ENCODE measurements at places on chromosomes 3 and 15. TPM values are rescaled to one million over a fixed set of nuclear protein-coding genes. Genes with fewer than 3 reads are reported as not detected.

DNA sequence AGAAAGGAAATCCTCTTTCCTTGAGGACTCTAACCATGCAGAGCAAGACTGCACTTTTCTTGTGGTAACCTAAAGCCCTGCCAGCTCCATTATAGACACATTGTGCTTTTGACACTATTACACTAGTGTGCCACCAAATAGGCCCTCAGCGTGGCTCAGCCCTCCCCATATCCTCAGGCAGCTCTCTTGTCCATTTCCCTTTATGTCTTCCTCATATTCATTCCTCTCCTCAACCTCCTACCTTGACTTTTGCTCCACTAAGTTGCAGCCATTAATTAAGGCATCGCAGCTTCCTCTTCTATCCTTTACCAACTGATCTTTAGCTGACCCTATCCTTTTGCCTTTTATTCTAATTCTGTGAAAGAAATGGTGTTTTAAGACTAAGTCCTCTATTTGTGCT lies 3.7 kb downstream of the ATG7 start:
- DNase-seq = no peak

DNA sequence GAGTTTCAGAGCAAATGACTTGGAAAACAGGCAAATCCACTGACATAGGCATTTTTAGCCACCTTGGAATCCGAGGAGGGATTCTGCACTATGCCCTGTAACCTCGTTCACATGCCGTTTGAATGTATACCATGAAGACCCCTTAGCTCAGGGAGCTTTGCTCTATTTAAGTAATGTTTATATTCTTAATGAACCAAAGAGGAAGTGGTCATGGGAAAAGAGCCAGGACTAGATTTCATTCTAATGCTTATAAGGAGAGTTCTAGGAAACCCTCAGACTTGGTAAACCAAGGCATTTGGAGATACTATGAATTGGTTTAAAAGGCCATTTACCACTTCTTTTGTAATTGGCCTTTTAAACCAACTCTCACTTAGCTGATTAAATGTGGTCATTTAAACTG lies 178.9 kb downstream of the IGF1R start:
- no peak for DNase-seq

GRCh38 chr15:49155834-49156627 lies 632 bp upstream of the COPS2 start:
- peak; percentile 36 for DNase-seq

- no peak for DNase-seq
Measured at GRCh38 chr3:187186375-187186774, 10.9 kb upstream of the RTP1 start.

- peak; percentile 30 for DNase-seq
Measured at GRCh38 chr15:69414701-69415167, 585 bp downstream of the KIF23 start.

GRCh38 chr15:90624278-90624981 lies 92.7 kb upstream of the BLM start:
- no peak for DNase-seq

The PLA2G4E gene
- not detected for total RNA-seq

GRCh38 chr3:107525644-107526305 lies 3.0 kb downstream of the BBX start:
- peak; percentile 22 for DNase-seq

The GOLGA8T gene
- 3.0 TPM for total RNA-seq

DNA sequence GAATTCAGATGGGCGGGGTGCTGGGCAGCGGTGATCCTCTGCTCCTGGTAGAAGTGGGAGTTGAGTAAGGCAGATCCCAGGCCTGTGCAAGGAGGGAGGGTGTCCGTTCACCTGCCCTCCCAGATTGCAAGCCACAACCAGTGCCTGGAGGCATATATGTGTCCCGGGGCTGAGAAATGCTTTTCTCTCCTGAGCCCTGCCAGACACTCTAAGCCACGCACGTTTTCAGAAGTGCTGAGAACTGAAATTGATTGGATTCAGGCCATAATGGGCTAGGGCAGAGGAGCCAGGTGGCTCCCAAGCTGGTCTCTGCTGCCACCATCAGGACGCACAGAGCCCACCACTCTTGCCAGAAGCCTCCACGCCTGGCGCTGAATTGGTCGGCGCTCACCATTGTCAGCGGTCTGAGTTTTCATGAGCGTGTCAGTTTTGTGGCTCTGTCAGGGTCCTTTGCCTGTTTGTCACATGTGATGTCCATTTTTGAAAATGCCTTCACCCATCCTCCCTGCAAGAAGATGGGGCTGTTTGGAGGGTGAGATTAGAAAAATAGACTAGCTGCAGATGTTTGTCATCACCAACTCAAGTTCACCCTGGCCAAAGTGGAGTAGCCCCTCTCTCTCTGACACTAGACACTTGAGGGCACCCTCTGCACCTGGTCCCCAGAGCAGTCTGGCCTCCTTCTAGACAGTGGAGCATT lies 15.4 kb upstream of the BFSP2 start:
- DNase-seq = no peak

The STRIT1 gene
- not detected for total RNA-seq

- no peak for DNase-seq
Measured at GRCh38 chr15:69557020-69557706, 104.5 kb downstream of the RPLP1 start.

GRCh38 chr3:182717216-182717615 lies 76.1 kb upstream of the ATP11B start:
- no peak for DNase-seq

DNA sequence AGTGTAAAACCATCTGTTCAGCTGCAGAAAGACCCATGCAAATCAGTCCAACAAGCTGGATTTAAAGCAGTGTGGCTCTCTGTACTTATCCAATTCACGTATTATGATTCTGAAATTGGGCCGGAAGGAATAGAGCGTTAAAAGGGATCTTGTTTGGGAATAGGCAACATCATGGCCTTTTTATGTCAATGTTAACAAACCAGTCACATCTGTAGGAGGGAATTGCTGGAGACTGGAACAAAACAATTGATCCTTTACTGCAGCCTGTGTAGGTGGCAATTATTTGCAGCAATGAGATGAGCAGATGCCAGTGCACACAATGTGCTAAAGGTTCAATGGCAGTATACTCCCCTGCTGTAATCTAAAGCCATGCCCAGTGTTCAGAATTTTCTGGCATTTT lies 887.4 kb upstream of the ROBO1 start:
- no peak for DNase-seq

DNA sequence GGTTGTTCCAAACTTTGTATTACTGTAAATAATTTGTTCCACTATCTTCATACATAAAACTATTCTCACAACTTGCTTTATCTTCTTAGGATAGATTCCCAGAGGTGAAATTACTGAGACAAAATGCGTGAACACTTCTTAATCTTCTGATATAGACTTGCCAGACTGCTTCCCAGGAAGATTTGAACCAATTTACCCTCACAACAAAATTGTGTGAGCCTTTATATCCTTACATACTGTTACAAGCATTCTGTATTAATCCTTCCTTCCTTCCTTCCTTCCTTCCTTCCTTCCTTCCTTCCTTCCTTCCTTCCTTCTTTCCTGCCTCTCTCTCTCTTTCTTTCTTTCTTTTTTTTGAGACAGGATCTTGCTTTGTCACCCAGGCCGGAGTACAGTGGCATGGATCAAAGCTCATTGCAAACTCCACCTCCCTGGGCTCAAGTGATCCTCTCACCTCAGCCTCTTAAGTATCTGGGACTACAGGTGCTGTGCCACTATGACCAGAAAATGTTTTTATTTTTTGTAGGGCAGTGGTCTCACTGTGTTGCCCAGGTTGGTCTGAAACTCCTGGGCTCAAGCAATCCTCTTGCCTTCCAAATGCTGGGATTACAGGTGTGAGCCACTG lies 57.1 kb upstream of the SSR3 start:
- DNase-seq = no peak

DNA sequence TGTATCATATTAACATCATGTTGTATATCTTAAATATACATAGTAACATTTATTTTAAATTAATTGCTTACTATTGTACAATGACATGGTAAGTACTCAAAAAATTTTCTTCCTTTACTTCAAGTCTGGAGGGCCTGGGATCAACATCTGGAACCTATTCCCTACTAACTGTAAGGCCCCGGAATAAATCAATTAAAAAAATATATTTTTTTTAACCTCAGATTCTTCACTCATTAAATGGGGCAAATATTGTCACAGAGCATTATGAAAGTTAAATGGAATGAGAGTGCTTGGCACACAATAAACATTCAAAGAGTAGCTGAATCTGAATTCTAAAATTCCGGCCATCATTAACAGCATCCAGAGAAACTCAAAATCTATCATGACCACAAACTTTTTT lies 16.5 kb downstream of the GSK3B start:
- no peak for DNase-seq

- no peak for DNase-seq
Measured at GRCh38 chr15:66900586-66901310, 164.7 kb upstream of the SMAD3 start.

The UBAP1L gene
- 4.3 TPM for total RNA-seq

The SH3GL3 gene
- not detected for total RNA-seq

The PLCL2 gene
- total RNA-seq = 94.9 TPM

GRCh38 chr3:59994732-59995304 lies 945.0 kb upstream of the CFAP20DC start:
- DNase-seq = no peak

DNA sequence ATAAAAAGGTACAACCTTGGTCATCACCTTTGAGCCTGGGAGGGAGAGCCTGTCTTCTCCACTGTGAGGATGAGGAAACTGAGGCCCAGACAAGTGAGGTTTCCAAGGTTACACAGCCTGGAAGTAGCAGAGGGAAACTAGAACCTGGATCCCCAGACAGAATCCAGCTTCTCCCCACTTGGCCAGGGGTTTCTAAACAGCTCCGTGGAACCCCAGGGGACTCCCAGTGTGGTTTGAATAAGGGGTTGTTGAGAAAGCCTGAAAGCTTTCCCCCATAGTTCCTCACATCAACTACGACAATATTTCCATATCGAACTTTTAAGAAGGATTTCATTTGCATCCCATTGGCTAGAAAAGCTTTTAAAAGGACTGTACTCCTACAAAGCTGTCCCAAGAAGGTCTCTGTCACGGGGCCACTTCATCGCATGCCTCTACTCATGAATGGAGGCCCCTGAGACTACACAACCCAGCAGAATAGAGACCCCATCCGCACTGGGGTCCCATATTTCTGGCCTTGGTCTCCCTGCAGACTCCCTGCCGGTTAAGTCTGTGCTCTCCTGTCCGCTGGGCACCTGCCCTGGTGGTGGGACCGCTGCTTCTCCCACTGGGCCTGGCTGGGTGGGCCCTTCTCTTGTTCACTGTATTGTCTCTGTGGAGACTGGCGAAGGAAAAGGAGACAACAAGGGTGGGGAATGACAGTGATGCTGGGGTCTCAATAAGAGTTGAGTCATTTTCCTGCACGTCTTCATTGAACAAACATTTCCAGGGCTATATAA lies 178.5 kb downstream of the SMAD6 start:
- no peak for DNase-seq

The CCR5 gene
- total RNA-seq = 1.0 TPM

- no peak for DNase-seq
Measured at GRCh38 chr3:11591002-11591355, 52.7 kb downstream of the VGLL4 start.

The XCR1 gene
- not detected for total RNA-seq

The FOXB1 gene
- total RNA-seq = not detected

- DNase-seq = no peak
Measured at GRCh38 chr15:76386178-76386577, 49.6 kb downstream of the ISL2 start.

GRCh38 chr3:15982243-15982642 lies 184.5 kb upstream of the ANKRD28 start:
- DNase-seq = no peak

The GOLGA6D gene
- total RNA-seq = not detected

The DAPK2 gene
- total RNA-seq = 6.0 TPM

The GLDN gene
- total RNA-seq = not detected

- DNase-seq = no peak
Measured at GRCh38 chr15:59237119-59237855, 30.6 kb downstream of the LDHAL6B start.

DNA sequence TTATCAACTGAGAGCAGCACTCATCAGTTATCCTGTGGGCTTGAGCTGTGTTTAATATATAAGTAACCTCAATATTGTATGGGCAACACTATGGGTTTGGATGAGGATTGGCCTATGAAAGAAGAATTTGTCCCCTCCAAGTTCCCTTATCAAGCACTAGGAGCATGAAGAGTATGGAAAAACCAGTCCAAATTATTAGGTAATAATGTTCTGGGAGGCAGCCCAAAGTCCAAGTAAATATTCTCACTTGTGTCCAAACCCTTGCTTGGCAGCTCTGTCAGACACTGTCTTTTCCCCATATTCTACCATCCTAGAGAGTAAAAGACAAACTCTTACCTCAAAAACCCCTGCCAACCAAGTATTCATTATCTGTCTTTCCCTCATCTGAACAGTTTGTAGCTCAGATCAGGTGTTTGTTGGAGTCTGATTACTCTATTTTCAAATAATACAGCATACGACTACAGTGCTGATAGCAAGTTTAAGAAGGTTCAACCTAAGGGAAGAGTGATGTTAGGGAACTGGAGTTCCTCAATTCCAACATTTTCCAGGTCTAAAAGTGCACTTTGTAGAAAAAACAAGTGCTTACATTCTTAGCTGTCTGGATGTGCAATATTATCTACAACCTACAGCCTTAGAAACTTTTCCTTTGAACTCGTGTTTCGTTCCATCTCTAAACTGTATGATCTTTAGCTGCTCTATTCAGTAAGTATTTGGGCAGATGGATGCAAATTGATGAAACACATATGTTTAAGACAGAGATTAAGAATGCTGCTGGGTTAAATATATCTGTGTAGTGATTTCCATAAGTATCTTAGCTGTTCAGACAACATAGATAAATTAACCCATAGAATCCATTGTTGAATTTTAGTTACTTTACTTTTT lies 89.7 kb upstream of the PHLDB2 start:
- no peak for DNase-seq

DNA sequence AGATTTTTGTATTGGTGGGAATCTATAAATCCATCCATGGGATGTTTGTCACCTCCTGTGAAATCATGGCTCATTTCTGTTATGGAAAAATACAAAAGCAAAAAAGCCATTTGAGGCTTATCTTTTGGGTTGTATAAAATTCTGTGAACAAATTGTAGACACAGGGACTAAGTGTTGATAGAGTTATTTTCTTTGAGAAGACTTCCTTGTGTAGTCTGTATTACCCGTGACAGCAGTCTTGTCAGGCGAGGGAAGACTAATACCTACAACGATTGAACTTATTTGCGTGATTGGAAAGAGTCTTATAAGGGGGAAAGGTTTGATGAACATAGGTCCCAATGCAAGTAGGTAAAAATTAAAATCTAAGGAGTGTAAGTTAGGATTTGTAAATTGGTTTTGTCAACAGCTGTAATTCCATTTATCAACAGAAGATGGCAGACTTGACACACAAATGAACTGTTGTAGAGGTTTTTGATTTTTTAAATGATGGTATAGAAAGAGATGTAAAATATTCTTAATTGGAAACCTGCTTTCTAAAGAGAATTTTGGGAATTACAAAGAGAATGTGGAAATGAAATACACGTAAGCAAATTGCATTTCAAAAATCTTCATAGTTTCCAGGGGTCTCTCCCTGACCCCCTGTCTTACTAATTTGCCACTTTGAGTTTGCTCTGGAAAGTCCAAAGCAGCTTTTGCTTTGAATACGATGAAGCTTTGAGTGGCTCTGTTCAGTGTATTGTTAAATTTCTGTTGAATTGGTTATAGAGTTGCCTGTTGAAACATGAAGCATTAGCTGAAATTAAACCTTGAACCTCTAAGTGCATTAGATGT lies 33.2 kb downstream of the SLC25A26 start:
- peak; percentile 69 for DNase-seq

GRCh38 chr3:143482106-143483088 lies 362.8 kb downstream of the CHST2 start:
- no peak for DNase-seq

- peak; percentile 69 for DNase-seq
Measured at GRCh38 chr3:182682263-182683241, 110.8 kb upstream of the ATP11B start.

The TRIM71 gene
- 0.05 TPM for total RNA-seq

The PLCB2 gene
- 345 TPM for total RNA-seq

- DNase-seq = no peak
Measured at GRCh38 chr3:118181274-118181673, 853.4 kb downstream of the IGSF11 start.
